CD4-positive, alpha-beta memory T cell (primary cell): ENCODE measurements at places on chromosomes 2 and 18. TPM values are rescaled to one million over a fixed set of nuclear protein-coding genes. Genes with fewer than 3 reads are reported as not detected.

The BOLL gene
- not detected for total RNA-seq

The CAPN10 gene
- total RNA-seq, result 83.0 TPM

The AQP12A gene
- total RNA-seq, result not detected

The TUBA4B gene
- not detected for total RNA-seq

The CRYGC gene
- not detected for total RNA-seq
